Naive thymus-derived CD4-positive, alpha-beta T cell (primary cell): ENCODE measurements at places on chromosomes 11 and 22. TPM values are rescaled to one million over a fixed set of nuclear protein-coding genes. Genes with fewer than 3 reads are reported as not detected.

- H3K27ac ChIP-seq = no peak overlapping the region
- DNase-seq = no peak
- H3K27me3 ChIP-seq = no peaks in the 10 kb centered on the region
- H3K4me1 ChIP-seq = no peaks in the 10 kb centered on the region
- H3K36me3 ChIP-seq = no peaks in the 10 kb centered on the region
- H3K4me3 ChIP-seq = no peak overlapping the region
Measured at GRCh38 chr11:95608093-95608492, 181.5 kb downstream of the FAM76B start.

The C22orf42 gene
- polyA plus RNA-seq = not detected

The OR56A1 gene
- not detected for polyA plus RNA-seq

The MYO18B gene
- not detected for polyA plus RNA-seq

DNA sequence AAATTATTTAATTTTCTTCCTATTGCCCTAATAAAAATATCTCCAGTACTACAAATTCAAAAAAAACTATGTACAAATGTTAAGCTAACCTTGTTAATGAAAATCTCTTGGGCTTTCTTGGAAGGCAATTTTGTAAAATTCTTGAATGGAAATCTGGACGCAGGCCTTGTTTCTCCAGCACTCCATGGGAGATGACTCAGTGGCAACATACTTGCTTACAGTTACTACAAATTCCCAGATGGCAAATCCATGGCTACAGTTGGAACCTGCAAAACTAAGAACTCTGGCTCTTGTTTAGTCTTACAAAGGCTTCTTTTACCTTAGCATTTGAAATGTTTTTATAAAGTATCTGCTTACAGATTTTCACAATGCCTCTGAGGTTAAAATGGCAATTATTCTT is 725.2 kb downstream of the DLG2 start:
- no peak overlapping the region for H3K4me3 ChIP-seq
- H3K36me3 ChIP-seq = no peaks in the 10 kb centered on the region
- no peaks in the 10 kb centered on the region for H3K27me3 ChIP-seq
- H3K4me1 ChIP-seq = no peaks in the 10 kb centered on the region

GRCh38 chr11:100581318-100581717 is 105.8 kb upstream of the ARHGAP42 start:
- no peak for DNase-seq
- no peaks in the 10 kb centered on the region for H3K27me3 ChIP-seq
- no peaks in the 10 kb centered on the region for H3K36me3 ChIP-seq
- H3K4me1 ChIP-seq = no peaks in the 10 kb centered on the region
- no peak overlapping the region for H3K4me3 ChIP-seq
- H3K27ac ChIP-seq = no peak overlapping the region
